ENCODE measurements at places on chromosomes 1 and 21. TPM values are rescaled to one million over a fixed set of nuclear protein-coding genes. Genes with fewer than 3 reads are reported as not detected.

The MRPL39 gene
- total RNA-seq: 51.4 TPM

The NHLH1 gene
- not detected for total RNA-seq

DNA sequence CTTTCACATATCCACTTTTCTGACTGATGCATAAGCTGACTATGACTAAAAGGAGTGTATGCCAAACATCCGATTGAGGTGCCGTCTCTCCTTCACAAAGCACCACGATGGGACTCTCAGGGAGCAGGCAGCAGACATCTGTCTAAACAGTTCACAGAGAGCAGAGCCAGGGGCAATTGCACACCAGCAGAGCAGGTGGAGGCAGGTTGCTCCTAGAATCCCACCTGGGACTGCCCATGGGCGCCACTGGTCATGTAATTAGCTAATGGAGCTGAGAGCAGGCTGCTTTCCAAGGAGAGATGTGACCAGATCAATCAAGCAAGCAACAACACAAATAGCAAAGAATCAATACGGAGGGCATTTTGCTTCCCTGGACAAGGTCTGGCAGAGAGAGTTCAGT, 30.5 kb upstream of the COA6 start:
- DNase-seq: no peak

DNA sequence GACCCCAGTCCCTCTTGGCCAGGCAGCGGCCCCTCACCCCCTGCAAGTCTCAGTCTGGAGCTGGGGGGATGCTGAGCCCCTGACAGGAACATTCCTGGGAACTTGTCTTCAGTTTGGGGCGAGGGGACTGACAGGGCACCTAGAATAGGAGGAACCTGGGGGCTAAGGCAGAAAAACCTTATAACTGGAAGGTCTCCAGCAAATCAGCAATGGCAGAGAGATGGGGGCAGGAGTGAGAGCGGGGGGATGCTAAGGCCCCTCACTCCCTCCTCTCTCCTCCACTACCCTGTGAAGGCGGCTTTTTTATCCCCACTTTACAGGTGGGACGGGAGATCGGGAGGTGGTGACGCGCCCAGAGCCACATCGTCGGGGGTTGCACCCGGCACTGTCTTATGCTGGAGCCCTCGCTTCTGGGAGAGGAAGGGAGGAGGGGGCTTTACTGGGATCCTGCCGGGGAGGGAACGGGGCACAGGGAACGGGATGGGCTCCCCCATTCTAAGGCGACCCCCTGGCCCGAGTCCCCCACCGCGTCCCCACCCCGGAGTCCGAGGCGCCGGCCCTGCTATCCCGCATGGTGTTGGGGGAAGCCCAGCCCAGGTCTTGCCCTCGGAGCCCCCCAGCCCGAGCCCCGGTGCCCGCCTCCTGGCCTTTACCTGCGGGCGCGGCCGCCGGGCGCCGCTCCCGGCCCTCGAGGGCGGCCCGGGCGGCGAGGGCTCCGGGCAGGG, 456 bp downstream of the COL8A2 start:
- no peak for DNase-seq

DNA sequence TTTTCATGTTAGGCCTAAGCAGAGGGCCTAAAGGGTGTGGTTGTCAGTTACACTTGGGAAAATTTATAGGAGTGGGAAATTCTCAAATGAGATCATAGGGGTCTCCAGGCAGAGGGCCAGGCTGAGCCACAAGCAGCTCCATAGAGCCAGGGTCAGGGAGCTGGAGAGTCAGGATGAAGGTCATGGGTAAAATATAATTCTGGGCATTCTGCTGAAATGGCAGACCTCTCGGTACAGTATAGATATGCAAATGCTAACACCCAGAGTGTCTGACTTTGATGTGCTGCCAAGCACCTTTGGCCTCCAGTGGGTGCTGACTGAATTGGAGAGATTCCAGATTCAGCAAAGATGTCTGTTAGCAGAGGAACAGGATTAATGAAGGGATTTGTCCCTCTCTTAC, 40.1 kb downstream of the DNM3 start:
- no peak for DNase-seq

GRCh38 chr1:231639819-231640218, 13.2 kb downstream of the DISC1 start:
- no peak for DNase-seq

- no peak for DNase-seq
Observed at GRCh38 chr1:38231941-38232340, 185.3 kb upstream of the POU3F1 start.
